ENCODE measurements at places on chromosomes 1 and 21.

DNA sequence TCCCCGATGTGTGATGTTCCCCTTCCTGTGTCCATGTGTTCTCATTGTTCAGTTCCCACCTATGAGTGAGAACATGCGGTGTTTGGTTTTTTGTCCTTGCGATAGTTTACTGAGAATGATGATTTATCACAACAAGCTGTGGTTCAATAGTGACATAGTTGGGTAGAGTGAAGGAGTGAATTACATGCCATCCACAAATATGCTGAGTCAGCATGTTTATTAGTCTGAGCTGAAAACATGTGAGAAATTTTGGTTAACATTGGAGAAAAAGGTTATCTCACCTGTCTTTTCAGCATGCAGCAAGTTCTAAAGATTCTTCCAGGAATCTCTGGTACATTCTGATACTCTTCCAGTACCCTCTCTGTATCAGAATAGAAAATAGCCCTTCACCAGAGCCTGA, 19.0 kb downstream of the OR2L3 start:
- DNase-seq = no peak

DNA sequence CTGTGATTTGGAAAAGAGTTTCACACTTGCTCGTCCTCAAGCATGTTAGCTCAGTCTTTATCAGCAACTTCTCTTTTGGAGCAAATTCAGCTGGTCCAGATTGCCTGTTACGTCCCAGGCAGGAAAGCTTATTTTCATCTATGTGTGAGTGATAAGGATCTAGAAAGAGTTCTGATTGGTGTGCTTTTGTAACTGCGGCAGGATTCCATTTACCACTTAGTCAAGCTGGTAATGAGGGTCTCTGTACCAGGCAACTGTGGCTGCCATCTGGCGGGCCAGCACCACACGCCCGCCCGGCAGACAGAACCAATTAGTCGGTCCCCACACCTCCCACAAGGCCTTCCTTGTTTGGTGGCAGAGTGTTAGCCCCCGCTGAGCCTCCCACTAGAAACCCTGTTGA, 21.0 kb downstream of the C1orf87 start:
- DNase-seq = no peak

GRCh38 chr1:157104598-157105293, 5.1 kb upstream of the ETV3L start:
- DNase-seq = no peak

DNA sequence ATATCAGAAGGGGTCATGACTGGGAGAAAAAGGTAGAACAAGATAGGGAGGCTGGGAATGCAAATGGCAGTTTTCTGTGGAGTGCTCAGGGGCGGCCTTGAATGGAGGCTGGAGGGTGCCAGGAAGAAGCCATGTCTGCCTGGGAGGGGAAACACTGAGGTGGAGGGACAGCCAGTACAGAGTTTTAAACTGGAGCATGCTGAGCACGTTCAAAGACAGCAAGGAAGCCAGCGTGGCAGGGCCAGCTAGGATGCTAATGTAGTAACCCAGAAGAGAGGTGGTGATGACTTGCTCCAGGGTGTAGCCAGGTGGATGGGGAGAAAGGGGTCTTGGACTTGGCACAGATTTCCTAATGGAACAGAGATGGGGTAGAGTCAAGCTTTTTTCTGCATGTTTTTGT, 445.8 kb upstream of the VAMP3 start:
- DNase-seq = no peak

GRCh38 chr1:117652421-117652820, 46.6 kb downstream of the TENT5C start:
- DNase-seq = no peak

- DNase-seq = no peak
Measured at GRCh38 chr1:198681831-198682759, 43.3 kb downstream of the PTPRC start.

DNA sequence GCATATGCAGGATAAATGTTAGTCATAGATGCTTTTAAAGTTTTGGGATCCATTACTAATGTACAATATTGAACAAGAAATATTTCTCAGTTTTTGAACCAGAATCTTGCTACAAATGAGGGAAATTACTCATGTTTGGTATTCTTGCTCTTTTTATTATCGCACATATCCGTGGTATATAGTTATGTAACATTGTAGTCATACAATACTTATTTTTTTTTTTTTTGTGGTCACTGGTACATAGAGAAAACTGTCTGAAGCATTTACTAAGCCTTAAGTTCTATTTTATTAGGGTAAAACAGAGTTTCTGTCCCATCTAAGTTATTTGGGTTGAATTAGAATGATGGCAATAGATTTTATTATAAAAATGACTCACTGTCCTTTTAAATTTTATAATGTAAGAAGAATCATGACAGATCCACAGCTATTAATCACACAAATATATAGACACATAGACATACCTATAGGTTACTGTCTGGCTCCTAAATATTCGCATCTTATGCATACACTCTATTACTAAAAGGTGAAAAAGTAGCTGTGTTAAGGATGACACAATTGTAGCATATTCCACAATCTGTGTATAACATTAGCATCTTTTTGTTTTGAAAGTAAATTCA, 18.0 kb upstream of the PRKAA2 start:
- no peak for DNase-seq

- no peak for DNase-seq
Measured at GRCh38 chr1:6416906-6417305, 2.8 kb downstream of the HES2 start.

DNA sequence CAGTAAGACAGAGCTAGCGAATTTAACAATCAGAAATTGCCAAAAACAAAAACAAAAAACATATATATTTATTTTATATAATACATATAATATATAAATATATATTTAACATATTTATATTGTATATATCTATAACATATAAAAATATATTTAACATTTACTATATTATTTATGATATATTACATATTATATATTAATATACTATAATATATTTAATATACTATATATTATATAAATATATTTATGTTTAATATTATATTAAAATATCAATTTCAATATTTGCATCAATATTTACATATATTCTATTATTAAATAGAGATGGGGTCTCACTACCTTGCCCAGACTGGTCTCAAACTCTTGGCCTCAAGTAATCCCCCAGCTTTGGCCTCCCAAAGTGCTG, 50.9 kb downstream of the TBX19 start:
- DNase-seq = no peak

- DNase-seq = no peak
Measured at GRCh38 chr1:1118011-1118875, 2.4 kb upstream of the C1orf159 start.

- DNase-seq = no peak
Measured at GRCh38 chr1:224736619-224737352, 120.7 kb downstream of the CNIH3 start.

DNA sequence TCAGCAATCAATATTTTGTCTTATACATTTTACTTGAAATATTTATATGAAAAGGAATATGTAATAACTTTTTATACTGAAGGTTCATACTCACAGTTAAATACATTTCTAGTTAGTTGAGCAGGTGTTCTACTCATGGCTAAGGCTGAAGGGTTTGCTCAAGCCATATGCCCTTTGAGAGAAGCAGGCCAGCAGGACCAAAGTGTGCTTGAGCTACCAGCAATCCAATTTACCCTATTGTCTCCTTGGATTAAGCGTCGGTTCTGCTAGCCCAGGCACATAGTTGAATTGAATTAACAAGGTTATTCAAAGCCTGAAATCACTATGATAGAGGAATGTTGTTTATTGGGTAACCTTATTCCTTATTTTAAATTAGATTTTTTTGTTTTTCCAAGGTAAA, 151.5 kb upstream of the BACE2 start:
- DNase-seq = no peak

GRCh38 chr1:168963601-168964000, 142.9 kb upstream of the ATP1B1 start:
- DNase-seq = no peak

DNA sequence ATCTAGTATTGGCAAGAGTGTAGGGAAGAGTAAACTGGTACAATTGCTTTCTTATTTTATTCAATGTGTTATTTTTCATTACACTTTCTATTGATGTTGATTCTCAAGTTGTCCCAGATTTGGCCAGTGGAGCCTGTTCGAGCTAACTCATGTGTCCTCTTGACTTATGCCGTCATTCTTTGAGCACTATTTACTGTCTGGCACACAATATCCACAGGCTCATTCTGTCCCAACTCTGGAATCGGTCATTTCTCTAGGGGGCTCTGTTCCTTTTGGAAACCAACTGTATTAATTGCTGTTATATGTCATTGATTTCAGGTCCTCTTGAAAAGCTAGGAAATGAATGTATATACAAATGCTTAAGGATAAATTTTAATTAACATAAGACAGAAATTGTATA, 22.4 kb upstream of the SFPQ start:
- no peak for DNase-seq

DNA sequence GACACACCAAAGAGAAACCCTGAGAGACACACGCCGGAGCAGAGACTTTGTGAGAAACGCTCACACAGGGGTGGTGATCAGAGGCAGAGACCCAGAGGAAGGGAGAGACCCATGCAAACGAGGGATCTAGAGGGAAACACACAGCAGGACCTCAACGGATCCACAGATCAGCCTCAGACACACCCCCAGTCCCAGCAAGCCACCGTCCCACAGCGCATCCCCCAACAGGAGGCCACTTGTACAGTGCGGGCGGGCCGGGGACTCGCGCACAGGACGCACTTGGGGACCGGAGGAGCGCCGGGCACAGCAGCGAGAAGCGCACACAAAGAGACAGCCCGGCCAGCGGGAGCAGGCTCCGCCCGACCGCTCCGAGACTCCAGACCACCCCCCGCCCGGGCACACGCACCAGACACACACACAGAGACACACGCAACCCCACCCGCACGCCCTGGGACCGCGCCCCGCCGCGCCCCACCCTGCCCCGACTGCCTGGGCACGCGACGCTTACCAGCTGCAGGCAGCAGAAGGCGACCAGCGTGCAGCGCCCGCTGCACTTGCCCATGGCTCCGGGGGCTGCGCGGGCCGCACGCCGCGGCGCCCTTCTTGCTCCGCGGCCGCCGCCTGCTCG, 587 bp downstream of the NKAIN1 start:
- DNase-seq = no peak

GRCh38 chr1:85624361-85624760, 43.8 kb downstream of the CCN1 start:
- no peak for DNase-seq

GRCh38 chr1:41681331-41682098, 197.0 kb upstream of the EDN2 start:
- DNase-seq = no peak

DNA sequence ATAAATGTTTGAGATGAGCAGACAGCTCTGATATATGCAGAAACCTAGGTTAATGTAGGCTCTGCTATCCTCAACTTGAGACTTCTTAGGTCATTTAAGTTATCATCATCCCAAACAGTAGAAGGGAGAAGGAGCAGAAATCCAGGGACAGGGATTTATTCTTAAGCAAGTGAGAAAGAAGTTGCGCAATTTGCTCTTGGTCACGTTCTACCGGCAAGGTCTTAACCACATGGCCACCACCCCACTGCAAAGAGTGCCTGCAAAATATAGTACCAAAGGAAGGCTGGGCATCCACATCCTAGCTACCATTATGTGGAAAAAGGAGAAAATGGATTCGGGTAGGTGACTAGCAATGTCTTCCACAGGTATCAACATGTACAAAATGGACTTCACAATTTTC, 25.2 kb downstream of the CRNN start:
- DNase-seq = no peak

GRCh38 chr1:160091666-160092223, 6.7 kb downstream of the IGSF8 start:
- no peak for DNase-seq

- DNase-seq = no peak
Measured at GRCh38 chr1:201764166-201764565, 64.8 kb upstream of the IPO9 start.

DNA sequence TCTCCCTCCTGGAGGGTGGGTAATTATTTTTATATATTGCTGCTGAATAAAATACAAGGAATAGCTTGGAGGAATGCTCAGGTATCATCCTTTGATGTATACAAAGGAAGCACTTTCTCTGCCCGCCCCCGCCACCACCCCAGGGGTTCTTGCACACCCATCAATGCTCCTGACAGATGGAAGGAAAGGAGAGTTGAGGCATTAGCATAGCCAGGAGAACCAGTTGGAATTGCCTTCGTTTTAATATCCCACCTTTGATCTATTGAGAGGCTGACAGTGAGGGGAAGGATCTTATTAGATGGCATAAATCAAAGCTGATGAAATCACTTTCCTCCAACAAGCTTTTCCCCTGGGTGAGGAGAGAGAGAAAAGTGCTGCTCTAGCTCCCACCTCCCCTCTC, 71.1 kb downstream of the LGR6 start:
- DNase-seq = no peak

- no peak for DNase-seq
Measured at GRCh38 chr1:68777851-68778250, 281.0 kb upstream of the DEPDC1 start.

DNA sequence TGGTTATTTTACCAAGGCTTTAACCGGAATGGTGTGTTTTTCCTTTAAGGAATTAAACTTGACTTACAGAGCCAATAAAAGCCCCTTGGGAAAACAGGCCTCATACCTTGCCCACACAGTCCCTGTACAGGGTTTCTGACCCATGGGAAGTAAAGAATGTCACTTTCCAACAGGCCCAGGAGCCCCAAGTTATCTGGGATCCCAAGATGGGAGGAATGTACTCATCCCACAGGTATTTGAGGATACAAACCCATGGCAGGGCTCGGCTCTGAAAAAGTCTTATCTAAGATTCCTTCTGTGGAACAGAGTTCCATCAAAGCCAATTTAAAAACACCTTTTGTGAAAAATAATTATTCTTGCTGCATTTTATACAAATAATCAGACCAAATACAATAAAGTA, 15.3 kb upstream of the COX20 start:
- no peak for DNase-seq
